Mesenchymal stem cell (in vitro differentiated cells and primary cell): ENCODE measurements at places on chromosomes 2 and 18.
A peak's percentile ranks its signal among the peaks of the same experiment; 100 is the strongest.

- H3K27me3 ChIP-seq = no peaks in the 10 kb centered on the region
- H3K27ac ChIP-seq = no peak overlapping the region
- H3K4me3 ChIP-seq = no peak overlapping the region
- no peak for DNase-seq
- H3K4me1 ChIP-seq = peaks cover 6% of the 10 kb centered on the region
These were observed 1287.3 kb downstream of the CNTNAP5 start for GRCh38 chr2:125312342-125312741.

- peaks cover 27% of the 10 kb centered on the region for H3K4me1 ChIP-seq
- H3K4me3 ChIP-seq = no peak overlapping the region
- no peaks in the 10 kb centered on the region for H3K27me3 ChIP-seq
- no peak for DNase-seq
These were observed 31.8 kb downstream of the NCK2 start for GRCh38 chr2:105776560-105776928.

DNA sequence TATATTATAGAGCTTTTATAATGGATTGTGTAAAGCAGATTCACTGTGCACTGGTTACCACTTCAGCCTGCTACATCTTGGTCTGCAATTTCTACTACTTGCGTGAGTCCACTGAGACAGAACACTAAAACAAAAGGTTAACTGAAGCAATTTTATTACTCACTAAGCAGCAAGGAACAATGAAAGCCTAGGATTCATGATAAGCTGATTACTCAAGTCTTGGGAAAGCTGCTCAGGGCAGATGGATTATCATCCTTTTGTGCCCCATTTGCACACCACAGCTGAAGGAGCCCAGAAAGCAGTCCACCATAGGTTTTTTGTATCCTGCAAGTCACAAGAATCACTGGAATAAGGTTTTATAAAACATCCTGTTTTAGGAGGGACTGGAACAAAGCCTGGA lies 1215.2 kb upstream of the TMEFF2 start:
- no peaks in the 10 kb centered on the region for H3K4me1 ChIP-seq
- H3K27ac ChIP-seq = no peak overlapping the region
- DNase-seq = no peak
- H3K36me3 ChIP-seq = no peaks in the 10 kb centered on the region
- no peaks in the 10 kb centered on the region for H3K27me3 ChIP-seq
- no peak overlapping the region for H3K4me3 ChIP-seq

- no peak for DNase-seq
- H3K27ac ChIP-seq = no peak overlapping the region
- no peak overlapping the region for H3K4me3 ChIP-seq
- H3K4me1 ChIP-seq = no peaks in the 10 kb centered on the region
These were observed 598.1 kb downstream of the RNF144A start for GRCh38 chr2:7515327-7515726.

DNA sequence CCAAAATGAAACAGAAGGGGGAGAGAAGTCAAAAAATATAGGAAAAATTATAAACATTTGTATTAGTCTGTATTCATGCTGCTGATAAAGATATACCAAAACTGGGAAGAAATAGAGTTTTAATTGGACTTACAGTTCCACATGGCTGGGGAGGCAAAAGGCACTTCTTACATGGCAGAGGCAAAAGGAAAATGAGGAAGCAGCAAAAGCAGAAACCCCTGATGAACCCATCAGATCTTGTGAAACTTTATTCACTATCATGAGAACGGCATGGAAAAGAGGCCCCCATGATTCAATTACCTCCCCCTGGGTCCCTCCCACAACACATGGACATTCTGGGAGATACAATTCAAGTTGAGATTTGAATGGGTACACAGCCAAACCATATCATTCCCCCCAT lies 79.1 kb downstream of the ZRANB3 start:
- no peaks in the 10 kb centered on the region for H3K27me3 ChIP-seq
- no peak for DNase-seq
- no peaks in the 10 kb centered on the region for H3K4me1 ChIP-seq
- H3K36me3 ChIP-seq = no peaks in the 10 kb centered on the region
- no peak overlapping the region for H3K4me3 ChIP-seq

GRCh38 chr18:45617284-45617683 lies 2.0 kb downstream of the SLC14A2 start:
- DNase-seq = peak; percentile 47
- H3K4me3 ChIP-seq = no peak overlapping the region
- no peaks in the 10 kb centered on the region for H3K27me3 ChIP-seq
- no peak overlapping the region for H3K27ac ChIP-seq
- no peaks in the 10 kb centered on the region for H3K36me3 ChIP-seq
- peaks cover 12% of the 10 kb centered on the region for H3K4me1 ChIP-seq

DNA sequence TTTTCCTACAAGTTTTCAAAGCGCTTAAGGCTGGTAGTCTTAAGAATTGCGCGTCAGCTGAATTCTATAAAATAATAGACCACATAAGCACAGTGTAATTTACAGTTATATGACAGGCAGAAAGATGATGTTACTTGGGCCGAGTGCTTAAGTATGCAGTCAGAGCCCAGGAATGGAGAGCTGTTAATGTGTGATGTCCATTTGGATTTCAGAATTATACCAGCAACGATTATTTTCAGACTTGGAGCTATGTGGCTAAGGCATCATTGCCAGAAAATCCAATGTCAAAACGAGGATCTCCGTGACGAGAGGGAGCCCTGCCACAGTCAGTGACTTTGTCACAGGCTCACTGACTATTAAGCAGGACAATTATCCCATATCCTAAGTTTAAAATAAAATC lies 3.4 kb downstream of the KLF7 start:
- H3K4me3 ChIP-seq = no peak overlapping the region
- H3K27me3 ChIP-seq = no peaks in the 10 kb centered on the region
- H3K36me3 ChIP-seq = no peaks in the 10 kb centered on the region
- peak overlapping the region; percentile 99 for H3K27ac ChIP-seq

- DNase-seq = no peak
- H3K27me3 ChIP-seq = peaks cover 4% of the 10 kb centered on the region
- H3K27ac ChIP-seq = no peak overlapping the region
- H3K4me3 ChIP-seq = no peak overlapping the region
These were observed 65.3 kb downstream of the REEP1 start for GRCh38 chr2:86272111-86272510.

DNA sequence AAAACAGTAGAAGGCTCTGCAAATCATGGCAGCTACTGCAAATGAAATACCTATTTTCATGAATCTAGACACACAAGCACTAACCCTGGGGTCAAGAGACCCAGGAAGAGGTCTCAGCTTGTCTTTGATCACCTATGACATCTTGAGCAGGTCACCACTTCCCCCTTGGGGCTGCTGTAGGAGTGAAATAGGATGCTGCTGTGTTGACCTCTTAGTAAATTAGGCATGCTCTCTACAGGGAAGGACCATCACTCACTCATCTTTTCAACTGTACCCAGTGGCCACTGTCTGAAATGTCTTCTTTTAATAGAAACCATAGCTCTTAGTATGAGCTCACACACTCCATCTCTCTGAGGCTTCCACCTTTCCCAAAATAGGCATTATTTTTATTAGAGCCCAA lies 83.8 kb downstream of the NCK2 start:
- no peak overlapping the region for H3K27ac ChIP-seq
- no peak overlapping the region for H3K4me3 ChIP-seq
- no peaks in the 10 kb centered on the region for H3K27me3 ChIP-seq
- no peaks in the 10 kb centered on the region for H3K4me1 ChIP-seq

- H3K27ac ChIP-seq = no peak overlapping the region
- no peak for DNase-seq
- H3K27me3 ChIP-seq = peaks cover 38% of the 10 kb centered on the region
These were observed 6.4 kb downstream of the IL1RL1 start for GRCh38 chr2:102317715-102318114.

DNA sequence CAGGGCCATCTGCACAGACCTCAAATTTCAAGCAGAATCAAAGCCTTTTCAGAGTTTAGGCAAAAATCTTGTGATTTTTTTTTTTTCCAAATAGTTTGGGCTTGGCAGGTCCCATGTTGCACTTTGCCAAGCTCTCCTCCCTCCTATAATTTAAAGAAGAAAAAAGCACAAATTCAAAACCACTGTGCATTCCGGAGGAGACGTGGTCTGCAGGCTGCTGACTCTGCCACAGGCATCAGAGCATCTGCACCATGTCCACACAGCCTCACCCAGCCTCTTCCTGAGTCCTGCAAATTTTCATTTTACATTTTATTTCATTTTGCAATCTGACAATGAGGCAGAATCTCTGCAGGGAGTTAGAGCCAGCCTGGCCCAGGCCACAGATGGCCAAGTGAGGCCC lies 15.7 kb upstream of the GPC1 start:
- H3K4me1 ChIP-seq = no peaks in the 10 kb centered on the region
- no peak overlapping the region for H3K4me3 ChIP-seq
- no peaks in the 10 kb centered on the region for H3K36me3 ChIP-seq
- no peak overlapping the region for H3K27ac ChIP-seq
- no peak for DNase-seq

DNA sequence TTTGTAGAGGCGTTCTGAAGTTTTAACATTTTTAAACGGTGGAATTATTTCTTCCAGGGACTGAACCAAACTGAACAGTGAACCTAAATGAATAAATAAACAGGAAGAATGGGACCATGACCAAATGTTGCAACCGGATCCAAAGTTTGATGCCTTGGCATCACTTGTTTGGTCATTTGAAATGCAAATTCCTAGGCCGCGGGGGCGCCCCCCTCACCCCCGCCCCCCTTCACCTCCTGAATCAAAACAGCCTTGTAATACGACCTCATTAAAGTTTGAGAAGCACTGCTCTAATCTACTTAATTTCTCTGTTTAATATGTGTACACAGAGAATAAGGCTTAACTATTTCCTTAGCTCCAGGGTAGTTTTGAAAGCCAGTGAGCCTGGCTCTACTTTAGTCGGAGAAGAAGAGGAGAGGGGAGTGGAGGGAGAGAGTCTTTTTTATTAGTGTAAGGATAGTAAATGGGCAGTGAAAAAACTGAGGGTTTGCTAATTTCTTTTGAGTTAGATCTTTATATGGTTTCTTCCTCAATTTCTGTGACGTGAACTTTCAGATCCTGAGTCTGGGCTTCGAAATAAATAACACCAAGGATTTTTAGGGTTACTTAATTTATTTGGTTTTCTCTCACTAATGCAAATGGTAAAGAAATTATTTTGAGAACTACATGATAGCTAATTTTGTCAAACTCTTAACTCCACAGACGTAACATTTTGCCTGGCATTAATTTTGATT lies 5.7 kb downstream of the C2orf80 start:
- peaks cover 2% of the 10 kb centered on the region for H3K4me1 ChIP-seq
- H3K27me3 ChIP-seq = peaks cover 15% of the 10 kb centered on the region
- no peak overlapping the region for H3K27ac ChIP-seq
- no peak overlapping the region for H3K4me3 ChIP-seq

DNA sequence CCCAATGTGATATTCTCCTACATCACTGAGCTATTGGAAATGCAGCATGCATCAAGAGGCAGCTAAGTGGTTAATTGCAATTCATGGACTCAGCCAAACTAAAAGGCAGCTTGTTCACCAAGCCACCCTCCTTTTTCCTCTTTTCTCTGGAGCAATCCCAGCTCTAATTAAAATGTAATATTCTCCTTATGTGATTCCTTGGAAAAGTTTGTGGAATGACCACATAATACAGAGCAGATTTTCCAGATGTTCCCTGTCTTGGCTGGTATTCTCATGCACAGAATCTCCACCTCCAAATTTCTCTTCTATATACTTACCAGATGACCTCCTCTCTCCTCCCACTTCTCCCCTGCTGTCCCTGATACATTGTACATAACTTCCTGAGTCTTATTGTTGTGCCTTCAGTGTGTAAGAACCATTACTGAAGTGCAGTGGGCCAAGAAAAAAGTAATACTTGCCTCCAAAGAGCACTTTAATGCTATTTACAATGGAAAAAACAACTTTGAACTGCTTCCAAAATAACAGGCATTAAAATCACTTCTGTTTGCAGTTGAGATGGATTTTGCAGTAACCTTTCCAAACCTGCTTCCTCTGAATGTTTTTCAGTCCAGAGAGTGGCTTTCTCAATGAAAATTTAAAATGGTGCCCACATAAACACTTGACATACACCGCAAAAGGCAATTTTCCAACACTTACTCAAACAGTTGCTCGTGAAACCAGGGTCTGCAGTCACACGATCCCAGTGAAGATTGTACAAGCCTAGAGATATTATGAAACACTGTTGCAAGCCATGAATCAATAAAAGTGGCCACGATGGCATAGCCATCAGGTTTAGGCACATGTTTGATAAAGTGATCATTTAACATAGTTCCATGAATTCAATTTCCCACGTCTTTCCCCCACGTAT lies 258.0 kb downstream of the MTX2 start:
- DNase-seq = no peak
- H3K4me3 ChIP-seq = no peak overlapping the region
- no peaks in the 10 kb centered on the region for H3K4me1 ChIP-seq
